Cardiac fibroblast (primary cell): ENCODE measurements at places on chromosomes 5 and 9.

- peak; percentile 100 for DNase-seq
Observed at GRCh38 chr9:16705111-16705604, 165.3 kb downstream of the BNC2 start.

GRCh38 chr9:37032713-37033112 is 1.4 kb downstream of the PAX5 start:
- DNase-seq, result no peak

DNA sequence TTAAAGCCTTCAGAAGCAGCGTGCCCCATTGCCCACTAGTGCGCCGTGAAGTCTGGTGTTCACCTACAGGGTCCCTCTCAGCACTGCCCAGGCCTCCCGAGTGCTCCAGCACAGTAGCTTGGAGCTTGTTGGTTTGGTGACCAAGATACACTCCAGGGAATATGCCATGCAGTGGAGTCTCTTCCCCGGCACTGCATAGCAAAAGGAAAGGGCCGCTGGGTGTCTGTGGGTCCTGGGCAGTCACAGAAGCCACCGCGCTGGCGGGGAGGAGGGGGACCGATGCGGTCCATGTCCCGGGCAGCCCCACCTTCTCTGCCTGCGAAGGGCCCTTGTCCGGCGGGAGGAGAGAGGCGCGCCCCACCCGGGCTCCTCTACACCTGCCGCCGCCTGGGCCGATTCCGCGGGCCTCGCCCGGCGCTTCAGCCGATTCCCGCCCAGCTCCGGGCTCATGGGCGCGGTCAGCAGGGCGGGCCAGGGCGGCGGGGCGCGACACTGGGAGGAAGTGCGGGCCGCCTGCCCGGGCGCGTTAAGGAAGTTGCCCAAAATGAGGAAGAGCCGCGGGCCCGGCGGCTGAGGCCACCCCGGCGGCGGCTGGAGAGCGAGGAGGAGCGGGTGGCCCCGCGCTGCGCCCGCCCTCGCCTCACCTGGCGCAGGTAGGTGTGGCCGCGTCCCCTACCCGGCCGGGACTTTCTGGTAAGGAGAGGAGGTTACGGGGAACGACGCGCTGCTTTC is at the start of gene SYK:
Gene SYK, plus strand, starts transcription at position 579 of the 732 bp plus-strand sequence. CDS start 42,080 bp downstream, outside the sequence.
- DNase-seq, result no peak

DNA sequence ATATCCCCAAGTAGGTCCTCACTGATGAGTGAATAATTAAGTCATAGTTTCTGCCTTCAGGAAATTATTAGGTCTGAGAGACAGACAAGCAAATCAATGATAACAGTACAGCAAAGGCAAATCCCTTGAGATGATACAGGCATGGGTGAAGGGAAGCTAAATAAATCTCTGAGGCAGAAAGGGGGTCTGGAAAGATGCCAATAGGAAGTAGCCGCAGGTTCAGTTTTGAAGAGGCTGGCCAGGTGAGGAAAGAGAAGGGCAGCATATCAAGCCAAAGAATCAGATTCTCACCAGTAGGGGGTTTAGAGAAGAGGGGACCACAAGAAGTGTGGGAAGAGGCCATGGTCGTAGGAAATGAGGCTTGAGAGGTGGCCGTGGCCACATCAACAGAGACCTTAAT is 85.8 kb downstream of the KIAA1958 start:
- no peak for DNase-seq

DNA sequence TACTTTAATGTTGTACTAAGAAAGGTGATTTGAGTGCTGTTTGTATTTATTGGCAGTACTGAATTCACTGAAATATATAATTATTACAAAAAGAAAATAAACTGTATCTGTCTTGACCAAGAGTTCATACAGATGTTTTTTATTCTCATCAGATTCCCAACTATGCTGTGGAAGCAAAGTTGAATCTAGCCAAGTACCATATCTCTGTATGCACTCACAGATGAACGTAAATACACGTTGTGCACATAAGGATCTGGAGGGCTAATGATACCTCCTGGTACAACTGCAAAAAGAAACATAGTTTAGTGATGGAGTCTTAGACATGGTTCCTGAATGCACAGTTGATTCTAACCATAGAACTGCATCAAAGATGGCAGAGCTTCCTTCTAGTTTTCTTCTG is 169.4 kb downstream of the CD180 start:
- DNase-seq, result no peak

- DNase-seq, result no peak
Observed at GRCh38 chr9:16782490-16782889, 88.0 kb downstream of the BNC2 start.

DNA sequence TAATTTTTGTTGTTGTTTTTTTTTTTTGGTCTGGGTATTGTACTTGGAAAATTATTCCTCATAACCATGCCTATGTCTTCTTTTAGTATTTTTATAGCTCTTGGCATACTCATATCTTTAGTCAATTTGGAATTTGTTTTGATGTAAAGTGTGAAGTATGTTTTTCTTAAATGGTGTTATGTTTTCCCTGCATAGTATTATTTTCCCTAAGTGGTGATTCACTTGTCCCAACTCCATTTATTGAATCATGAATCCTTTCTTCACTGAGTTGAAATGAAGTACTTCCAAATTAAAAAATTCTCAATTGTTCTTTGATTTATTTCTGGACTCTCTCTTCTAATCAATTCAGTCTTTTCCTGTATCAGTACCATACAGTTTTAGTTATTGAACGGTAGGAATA is 46.5 kb downstream of the POLK start:
- DNase-seq, result no peak

GRCh38 chr5:132425975-132426524 is 56.5 kb downstream of the SLC22A5 start:
- DNase-seq, result no peak

DNA sequence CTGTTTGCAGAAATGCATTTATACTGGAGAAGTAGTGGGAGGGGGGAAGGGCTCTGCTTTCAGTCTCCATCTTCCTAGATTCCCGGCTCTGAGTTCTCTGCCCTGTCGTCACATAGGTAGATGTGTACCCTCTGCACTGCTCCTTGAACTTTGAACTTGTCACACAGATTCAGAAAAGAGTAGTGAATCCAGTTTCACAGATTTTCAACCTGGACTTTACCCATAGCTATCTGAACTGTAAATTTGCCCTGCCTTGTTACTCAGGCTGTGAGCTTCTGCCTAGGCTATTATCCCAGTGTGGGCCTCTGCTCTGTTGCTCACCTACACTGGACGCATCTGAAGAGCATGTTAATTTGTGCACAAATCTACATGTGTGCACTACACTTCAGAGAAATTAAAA is 12.8 kb upstream of the C9orf152 start:
- DNase-seq, result no peak

- DNase-seq, result no peak
Observed at GRCh38 chr5:139707445-139708003, 59.4 kb downstream of the CXXC5 start.

GRCh38 chr9:110900917-110901316 is 137.4 kb downstream of the LPAR1 start:
- DNase-seq, result no peak

GRCh38 chr5:38135486-38136039 is 122.8 kb upstream of the EGFLAM start:
- no peak for DNase-seq

GRCh38 chr5:127806776-127807175 is 103.6 kb downstream of the CCDC192 start:
- DNase-seq, result no peak

DNA sequence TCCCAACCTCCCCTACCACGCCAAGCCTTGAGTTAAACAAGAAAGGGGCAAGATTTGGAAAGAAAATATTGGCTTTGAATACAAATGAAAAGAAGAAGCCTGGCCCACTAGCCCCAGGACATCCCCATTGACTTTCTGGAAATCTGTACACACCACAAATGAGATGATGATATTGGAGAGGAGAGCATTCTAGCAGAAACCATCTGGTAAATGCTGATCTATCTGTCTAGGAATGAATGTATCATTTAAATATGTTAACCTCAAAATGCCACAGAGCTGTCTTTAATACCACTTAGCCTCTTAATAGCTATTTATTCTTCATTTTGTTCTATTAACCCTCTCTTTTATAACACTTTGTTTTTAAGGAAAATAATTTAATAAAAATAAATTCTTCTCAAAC is 270.2 kb upstream of the PDE4D start:
- DNase-seq, result no peak

DNA sequence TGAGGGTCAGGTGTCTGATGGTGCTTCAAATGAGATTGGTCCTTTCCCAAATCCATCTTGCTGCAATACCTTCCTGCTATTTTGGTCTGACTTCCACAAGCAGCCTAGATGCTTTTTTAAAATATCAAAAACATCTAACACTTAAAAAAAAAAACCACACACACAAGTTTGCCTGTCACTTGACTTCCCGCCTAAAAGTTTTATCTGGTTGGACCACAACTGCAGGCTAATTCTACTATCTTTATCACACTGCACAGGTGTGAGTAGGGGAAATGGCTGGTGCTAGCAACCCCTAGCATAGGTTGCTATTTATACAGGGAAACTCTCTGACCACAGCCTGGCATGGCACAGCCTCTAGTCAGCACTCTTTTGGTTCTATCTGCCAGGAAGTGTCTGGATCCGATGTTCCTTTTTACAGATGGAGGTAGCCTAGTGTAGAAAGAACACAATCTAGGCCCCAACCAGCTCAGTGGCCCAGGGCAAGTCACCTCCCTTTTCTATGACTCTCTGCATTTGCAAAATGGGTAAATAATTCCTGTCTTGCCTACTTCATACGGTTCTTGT is at the start of gene HEMGN:
Gene HEMGN, minus strand, starts transcription at position 92 of the 564 bp plus-strand sequence. Its CDS starts 36 bp downstream, at position 56.
- no peak for DNase-seq

DNA sequence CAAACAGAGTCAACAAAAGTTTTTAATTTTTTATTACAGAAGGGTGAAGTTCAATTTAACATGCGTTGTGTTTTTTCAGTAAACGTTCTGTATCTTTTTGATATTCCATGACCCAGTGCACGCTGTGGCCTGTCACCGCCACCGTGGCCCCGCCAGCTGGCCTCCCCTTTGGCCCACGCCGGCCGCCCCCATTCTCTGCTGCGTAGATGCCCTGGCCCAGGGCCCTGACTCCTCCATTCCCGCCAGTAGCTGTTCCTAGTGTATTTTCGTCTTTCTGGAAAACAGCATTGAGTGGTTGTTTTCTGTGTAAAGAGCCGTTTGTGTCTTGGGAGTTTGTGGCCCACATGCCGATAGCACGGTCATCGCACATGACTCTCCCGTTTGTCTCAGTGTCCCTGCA is 6.1 kb downstream of the RNU6ATAC start:
- no peak for DNase-seq

DNA sequence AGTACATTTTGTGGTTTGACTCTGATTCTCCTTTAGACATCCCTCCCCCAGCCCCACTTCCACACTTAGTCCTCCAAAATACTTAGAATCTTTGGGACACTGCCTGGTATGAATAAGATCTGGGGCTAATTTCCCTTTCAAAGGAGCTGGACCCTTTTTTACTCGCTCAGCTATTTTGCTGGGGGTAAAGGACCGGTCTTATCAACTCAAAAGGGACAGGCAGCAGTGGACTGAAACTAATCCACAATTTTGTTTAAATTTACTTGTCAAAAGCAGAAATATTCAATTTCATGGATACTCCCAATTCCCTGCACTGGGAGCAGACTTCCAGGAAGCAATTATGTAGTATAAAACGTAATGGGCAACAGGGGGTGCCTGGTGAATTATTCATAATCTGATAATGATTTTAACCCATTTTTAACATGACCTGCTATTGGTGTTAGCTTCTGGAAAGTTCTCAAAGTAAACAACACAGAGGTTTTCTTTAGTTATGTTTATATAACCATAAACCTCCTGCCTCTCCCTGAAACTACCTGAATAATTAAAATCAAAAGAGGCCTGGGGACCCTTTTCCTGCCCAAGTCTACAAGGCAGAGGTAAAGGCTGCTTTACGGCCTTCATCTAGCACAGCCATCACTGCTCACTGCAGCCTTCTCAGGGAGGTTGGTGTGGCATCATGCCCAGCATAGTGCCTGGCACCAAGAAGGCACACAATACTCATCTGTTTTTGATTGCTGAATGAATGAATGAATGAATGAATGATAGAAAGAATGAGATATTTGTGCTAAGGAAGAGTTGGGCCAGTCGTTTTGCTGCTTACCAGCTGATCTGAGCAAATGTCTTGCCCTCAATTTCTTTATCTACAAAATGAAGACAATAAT is 44.2 kb upstream of the GNPDA1 start:
- DNase-seq, result no peak
